ENCODE measurements at places on chromosomes 16 and 17. TPM values are rescaled to one million over a fixed set of nuclear protein-coding genes. Genes with fewer than 3 reads are reported as not detected.

Gene CLDN9
- total RNA-seq = 0.09 TPM

Gene EFCAB5
- total RNA-seq = 0.70 TPM

Gene SALL1
- total RNA-seq = not detected

Gene LDHD
- total RNA-seq = not detected

Gene PNMT
- not detected for total RNA-seq

Gene TP53TG3B
- not detected for total RNA-seq

Gene NLK
- 13.1 TPM for total RNA-seq

Gene KRTAP9-4
- total RNA-seq = not detected

Gene SLC12A3
- total RNA-seq = not detected
